Activated CD4-positive, alpha-beta memory T cell treated with anti-CD3 and anti-CD28 coated beads, Interleukin-2, amount 10 ng/mL, durations not matched to agents 7 days and 5 days (primary cell): ENCODE measurements at places on chromosomes 13 and 19.

GRCh38 chr19:45816236-45817009, 1.3 kb upstream of the RSPH6A start:
- no peak for DNase-seq

DNA sequence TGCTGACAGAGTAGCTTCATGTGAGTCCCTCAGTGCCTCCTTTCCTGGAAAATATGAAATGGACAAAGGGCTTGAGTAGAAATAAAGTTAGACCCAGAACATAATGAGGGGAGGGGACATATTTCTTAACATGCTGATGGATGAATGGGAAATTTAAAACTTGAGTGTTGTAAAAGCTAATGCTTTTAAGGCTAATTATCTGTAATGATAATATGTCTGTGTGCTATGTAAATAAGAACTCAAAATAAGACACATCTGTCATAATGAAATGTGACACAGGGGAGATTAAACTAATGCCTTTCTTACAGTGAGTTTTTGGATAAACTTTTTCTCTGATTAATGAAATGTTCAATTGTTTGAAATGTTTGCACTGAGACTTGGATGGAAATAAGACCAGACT, 65.8 kb upstream of the RFXAP start:
- DNase-seq = no peak

DNA sequence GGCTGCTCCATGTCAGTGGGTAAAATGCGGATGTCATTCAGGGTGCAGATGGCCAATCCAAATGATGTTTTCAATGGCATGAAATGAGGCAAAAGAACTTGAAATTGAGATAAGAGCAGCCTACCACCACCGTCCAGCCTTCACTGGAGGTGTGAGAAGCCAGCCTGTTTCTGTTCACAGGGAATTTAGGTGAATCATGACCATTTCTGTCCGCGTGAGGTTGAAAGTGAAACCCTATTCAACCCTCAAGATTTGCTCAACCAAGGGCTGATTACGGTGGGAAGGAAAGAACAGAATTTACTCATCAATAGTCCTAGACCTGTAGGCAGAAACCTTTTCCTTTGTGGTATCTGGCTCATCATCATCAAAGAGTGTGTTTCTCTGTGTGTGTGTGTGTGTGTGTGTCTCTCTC, 370.7 kb downstream of the COG6 start:
- DNase-seq = peak; percentile 68

DNA sequence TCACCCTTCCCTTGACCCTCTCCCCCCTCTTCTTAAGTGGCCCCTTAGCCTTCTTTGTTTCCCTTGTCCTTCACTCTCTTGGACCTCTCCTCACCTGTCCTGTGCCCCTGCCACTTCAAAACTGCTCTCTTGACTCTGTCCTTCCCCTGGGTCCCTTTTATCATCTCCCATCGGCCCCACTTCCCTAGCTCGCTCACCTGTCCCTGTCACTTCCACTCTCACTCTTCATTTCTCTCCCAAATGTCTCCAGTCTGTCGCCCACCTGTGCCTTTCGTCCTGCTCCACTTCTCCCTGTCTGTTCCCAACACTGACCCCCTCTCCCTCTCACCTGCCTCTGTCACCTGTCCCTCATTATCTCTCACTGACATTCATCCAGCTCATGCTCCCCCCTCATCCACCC, 699 bp downstream of the IFNL1 start:
- no peak for DNase-seq

GRCh38 chr13:64819081-64819480, 2411.1 kb downstream of the PCDH9 start:
- no peak for DNase-seq

GRCh38 chr19:41796362-41796761, at the start of gene CEACAM3:
TSS of gene CEACAM3 (plus strand) at chr19:41796587. CDS start at chr19:41796678, 91 bp downstream.
- DNase-seq = no peak

DNA sequence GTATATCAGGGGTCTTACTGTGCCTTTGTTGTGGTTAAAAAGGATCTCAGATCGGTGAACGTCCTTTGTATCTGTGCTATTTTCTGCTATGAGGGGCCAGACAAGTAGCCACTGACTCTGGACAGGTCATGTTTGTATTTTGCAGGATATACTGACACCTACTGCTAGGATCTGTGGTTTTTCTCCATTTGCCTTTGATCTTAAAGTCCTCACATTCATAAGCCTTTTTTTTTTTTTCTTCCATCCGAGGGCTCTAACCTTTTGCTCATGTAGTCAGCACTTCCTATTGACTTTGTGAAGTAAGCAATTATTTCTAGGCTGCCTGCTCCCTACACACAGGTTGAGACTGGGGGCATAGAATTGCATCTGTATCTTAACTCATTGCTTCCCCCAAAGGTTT, 106.2 kb downstream of the SLITRK5 start:
- no peak for DNase-seq

- DNase-seq = no peak
These were observed 285.4 kb upstream of the GPC6 start for GRCh38 chr13:92941167-92941566.

- DNase-seq = no peak
These were observed 235.9 kb downstream of the DCT start for GRCh38 chr13:94243551-94243950.

- no peak for DNase-seq
These were observed 41.8 kb downstream of the UGGT2 start for GRCh38 chr13:96011291-96011872.

GRCh38 chr19:41356984-41357739, 3.4 kb upstream of the TGFB1 start:
- DNase-seq = no peak

DNA sequence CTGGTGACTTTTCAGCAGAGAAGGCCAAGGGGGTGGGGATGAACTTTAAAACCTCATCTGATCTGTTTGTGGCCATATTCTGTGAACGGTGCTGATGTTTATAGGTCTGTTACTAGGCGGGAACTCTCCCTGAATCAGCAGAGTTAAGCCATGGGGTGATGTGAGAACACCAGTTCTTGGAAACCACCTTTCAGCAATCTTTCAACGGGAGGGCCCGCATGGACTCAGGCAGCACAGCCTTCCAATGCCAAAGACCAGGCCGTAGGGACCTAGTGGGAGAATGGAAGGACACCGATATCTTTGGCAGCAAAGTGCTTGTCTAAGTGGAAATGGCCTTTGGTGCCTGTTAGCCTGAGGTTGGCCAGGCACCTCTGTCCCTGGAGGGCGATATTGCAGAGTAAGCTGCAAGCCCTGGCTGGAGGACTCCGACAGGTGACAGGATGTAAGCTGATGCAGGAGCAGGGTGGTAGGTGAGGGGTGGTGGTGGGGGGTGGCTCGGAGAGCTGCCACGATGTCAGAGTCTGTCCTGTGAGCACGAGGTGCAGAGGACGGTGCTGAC, 57.0 kb downstream of the ERCC5 start:
- DNase-seq = no peak

GRCh38 chr13:113307491-113307890, 10.5 kb downstream of the LAMP1 start:
- DNase-seq = no peak

DNA sequence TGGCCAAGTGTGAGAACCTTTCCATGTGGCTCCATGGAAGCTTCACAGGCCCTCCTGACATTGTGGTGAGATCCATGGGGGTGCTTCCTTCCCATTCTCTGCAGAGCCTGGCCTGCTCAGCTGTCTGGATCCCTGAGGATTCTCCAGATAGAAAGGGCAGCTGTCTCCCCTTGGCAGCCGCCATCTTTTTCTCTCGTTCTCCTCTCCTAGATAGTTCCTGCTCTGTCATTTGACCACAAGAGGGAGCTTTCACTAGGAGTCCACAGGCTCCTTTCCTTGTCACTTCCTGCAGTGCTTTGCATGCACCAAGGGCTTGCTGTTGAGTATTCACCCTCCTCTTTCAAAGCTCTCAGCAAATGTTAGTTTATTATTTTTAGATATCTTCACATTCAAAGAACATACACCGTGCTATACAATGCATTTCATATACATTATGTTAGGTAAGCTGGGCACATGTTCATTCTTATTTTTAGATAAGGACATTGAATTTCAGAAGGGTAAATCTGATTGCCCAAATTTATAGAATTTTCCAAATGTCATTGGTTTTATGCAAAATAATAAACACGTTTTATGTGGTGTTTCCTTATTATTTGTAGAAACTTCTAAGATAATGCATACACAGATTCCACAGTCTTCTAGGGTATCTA, 133.2 kb downstream of the FRY start:
- DNase-seq = peak; percentile 19

GRCh38 chr13:41458761-41459431, 1.5 kb downstream of the RGCC start:
- peak; percentile 75 for DNase-seq

DNA sequence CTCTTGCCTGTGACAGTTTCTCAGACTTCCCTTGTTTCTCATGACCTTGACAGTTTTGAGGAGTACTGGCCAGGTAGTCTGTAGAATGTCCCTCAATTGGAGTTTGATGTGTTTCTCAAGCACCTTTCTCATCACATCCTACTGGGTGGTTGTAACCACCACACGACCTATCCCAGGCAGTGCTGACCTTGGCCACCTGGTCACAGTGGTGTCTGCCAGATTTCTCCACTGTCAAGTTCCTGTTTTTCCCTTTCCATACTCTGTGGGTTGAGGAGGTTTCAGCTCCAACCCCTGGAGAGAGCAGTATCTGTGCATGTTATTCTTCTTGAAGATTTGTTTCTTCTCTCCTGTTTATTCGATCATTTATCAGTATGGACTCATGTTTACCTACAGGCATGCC, 8.4 kb upstream of the UPF3A start:
- no peak for DNase-seq

DNA sequence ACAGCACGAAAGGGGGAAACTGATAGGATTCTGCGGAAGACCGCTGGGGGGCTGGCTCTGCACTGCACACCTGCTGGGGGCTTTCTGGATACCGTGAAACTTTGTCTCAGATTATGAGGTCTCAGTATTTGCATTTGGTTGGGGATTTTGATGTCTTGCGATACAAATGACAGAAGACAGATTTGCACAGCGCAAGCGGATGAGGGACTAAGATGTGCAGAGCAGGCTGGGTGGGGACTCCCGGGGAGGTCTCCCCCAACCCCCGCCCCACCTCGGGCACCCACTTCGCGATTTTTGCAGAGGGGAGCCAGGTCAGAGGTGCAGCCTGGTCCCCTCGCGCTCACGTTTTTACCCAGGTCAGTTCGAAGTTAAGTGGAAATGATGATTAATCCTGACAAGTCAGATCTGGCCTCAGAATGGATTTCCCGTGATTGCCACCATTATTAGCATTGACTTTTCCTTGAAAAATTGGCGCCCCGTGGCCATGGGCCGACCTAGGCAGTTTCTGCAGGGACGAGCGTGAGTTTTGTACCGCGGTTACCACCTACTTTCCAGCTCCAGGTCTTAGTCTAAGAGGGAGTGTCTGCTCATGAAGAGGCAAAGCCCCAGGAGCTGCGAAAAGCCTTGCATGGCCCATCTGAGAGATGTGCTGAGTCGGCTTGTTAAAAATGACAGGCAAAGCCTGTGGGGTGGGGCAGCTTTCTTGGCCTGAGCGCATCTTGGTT, 1.3 kb upstream of the GJB2 start:
- DNase-seq = no peak

- DNase-seq = no peak
These were observed 153.4 kb downstream of the DPF1 start for GRCh38 chr19:38070573-38070972.

- DNase-seq = peak; percentile 25
These were observed 6.3 kb downstream of the ARGLU1 start for GRCh38 chr13:106561551-106562170.

GRCh38 chr13:93624311-93624777, 397.7 kb downstream of the GPC6 start:
- DNase-seq = no peak

GRCh38 chr13:31334994-31335557, 135.3 kb downstream of the B3GLCT start:
- DNase-seq = no peak

DNA sequence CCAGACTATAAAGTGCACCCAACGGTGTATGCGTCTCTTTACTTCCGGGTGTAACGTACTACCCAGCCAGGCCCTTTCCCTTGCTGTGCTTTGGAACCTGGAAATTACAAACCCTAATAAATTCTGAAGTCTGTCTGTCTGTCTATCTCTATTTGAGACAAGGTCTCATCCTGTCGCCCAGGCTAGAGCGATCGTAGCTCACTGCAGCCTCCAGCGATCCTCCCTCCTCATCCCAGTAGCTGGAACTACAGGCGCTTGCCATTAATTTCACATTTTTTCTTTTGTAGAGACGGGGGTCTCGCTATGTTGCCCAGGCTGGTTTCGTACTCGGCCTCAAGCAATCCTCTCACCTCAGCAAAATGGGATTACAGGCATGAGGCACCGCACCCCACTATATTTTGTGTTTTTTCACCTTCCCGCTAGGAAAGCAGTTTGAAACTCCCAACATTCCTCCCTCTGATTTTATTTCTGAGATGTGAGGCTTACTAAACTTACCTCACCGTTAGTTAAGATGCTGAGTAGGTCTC, 469 bp upstream of the RNF6 start:
- DNase-seq = no peak

DNA sequence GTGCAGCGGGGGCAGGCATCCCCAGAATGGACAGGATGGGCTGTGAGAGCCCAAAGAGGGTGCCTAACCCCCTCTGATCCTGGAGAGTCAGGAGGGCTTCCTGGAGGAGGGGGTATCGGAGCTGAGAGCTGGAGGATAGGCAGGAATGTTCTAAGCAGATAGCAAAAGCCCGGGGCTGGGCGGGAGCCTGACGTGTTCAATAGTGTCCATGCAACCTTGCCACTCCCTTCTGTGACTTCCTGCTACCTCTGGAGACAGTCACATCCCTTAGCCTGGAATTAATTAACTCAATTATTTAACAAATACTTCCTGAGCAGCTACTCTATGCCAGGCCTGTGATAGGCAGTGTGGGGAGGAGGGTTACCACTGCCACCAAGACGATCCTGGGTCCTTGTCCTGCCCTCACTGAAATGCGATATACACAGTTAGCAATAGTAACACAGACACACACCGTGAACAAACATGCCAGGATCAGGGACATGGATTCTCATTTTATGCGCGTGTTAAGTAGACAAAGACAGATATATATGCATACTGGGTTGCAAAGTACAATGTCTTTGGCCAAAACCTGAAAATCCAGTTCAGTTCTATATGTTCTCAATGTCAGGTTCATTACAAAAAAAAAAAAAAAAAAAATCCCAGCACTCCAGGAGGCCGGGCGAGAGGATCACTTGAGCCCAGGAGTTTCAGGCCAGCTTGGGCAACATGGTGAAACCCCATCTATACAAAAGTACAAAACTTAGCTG, 10.7 kb downstream of the AP2S1 start:
- no peak for DNase-seq

DNA sequence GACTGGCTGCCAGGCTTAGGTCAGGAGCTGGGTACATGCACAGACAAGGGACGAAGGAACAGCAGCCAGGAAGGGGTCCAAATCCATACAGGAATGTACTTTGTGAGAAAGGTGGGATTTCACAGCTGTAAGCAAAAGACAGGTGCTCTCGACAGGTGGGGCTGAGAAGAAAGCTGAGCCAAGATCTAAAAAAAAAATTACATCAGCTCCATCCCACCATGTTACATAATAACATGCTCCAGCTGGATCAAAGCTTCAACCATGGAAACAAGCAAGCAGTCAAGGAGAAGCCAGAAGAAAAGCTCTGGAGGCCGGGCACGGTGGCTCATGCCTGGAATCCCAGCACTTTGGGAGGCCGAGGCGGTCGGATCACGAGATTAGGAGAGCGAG, 8.0 kb downstream of the UBXN6 start:
- DNase-seq = no peak
